ENCODE measurements at places on chromosomes 12 and 14.

GRCh38 chr14:69848903-69849391, 30.3 kb upstream of the SMOC1 start:
- DNase-seq, result no peak

GRCh38 chr14:23118506-23119362, at the start of gene CEBPE:
CEBPE (minus strand) TSS chr14:23119255; CDS start chr14:23119091, 164 bp downstream.
- no peak for DNase-seq

GRCh38 chr14:21911877-21912276, 238.3 kb upstream of the OR4E1 start:
- DNase-seq, result no peak

- DNase-seq, result no peak
These were observed 452.2 kb upstream of the RPL10L start for GRCh38 chr14:47103771-47104170.

DNA sequence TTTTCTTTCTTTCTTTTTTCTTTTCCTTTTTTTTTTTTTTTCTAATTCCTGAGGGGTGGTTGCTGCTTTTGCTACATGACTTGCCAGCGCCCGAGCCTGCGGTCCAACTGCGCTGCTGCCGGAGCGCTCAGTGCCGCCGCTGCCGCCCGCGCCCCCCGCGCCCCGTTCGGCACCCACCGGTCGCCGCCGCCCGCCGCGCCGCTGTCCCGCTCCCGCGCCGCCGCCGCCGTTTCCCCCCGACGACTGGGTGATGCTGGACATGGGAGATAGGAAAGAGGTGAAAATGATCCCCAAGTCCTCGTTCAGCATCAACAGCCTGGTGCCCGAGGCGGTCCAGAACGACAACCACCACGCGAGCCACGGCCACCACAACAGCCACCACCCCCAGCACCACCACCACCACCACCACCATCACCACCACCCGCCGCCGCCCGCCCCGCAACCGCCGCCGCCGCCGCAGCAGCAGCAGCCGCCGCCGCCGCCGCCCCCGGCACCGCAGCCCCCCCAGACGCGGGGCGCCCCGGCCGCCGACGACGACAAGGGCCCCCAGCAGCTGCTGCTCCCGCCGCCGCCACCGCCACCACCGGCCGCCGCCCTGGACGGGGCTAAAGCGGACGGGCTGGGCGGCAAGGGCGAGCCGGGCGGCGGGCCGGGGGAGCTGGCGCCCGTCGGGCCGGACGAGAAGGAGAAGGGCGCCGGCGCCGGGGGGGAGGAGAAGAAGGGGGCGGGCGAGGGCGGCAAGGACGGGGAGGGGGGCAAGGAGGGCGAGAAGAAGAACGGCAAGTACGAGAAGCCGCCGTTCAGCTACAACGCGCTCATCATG, 654 bp downstream of the FOXG1 start:
- no peak for DNase-seq

DNA sequence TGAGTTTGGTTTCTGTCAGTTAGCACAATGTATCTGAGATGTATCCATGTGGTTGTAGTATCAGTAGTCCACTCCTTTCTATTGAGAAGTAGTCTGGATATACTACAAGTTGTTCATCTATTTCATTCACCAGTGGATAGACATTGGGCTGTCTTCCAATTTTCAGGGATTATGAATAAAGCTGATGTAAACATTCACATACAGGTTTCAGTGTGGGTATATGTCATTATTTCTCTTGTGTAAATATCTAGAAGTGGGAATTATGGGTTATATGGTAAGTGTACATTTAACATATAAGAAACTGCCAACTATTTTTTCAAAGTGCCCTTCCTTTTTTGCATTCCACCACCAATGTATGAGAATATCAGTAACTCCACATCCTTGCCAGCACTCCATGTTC, 35.9 kb downstream of the PHLDA1 start:
- DNase-seq, result no peak

- no peak for DNase-seq
These were observed 13.5 kb downstream of the C3AR1 start for GRCh38 chr12:8052679-8053078.

- no peak for DNase-seq
These were observed 250.8 kb downstream of the EGLN3 start for GRCh38 chr14:33700052-33700451.

GRCh38 chr14:92558319-92558718, 44.7 kb downstream of the RIN3 start:
- no peak for DNase-seq

DNA sequence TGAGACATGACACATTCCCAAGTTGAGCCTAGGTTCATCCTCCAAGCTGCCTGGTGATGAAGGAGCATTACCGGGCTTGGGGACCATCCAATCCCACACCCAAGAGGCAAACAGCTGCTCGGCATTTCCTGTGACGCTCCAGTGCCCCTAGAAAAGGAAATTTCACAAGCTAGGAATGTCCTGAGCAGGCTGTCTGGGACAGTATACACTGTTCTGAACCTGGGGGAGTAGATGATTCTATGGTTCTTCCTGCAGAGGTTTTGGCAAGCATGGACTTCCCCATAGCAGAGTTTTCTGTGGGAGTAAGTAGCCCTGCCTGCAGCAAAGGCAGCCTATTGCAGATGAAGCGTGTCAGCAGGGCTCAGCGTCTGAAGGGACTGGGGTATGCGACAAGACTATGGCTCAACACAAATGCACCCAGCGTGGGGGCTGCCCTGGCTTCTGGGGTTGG, 47.4 kb upstream of the SRSF5 start:
- DNase-seq, result no peak

GRCh38 chr12:50706606-50707005, 57.3 kb upstream of the ATF1 start:
- DNase-seq, result no peak

Data from SK-N-MC (cell line).